ENCODE measurements at places on chromosomes 7 and 10.

- DNase-seq = no peak
These were observed 113.8 kb upstream of the SKAP2 start for GRCh38 chr7:26978146-26978545.

DNA sequence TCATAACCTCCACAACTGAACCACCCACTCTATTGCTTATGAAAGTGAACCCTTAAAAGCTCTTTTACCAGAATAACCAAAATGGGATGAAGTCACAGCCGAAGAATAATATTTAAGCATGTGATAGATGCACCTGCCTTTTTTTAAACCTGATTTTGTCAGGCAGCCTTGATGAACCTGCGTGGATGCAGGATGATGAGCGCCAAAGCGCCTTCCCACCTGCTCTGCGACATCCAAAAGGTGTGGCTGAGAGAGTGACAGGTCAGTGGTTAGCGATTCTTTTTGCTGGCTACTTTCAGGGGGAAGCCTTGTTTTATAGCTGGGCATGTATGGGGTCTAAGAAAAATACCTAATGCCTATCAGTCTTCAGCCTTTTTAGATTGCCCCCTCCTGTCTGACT lies 157.8 kb downstream of the FANK1 start:
- DNase-seq = no peak

GRCh38 chr7:108244110-108244509 lies 113.9 kb upstream of the LAMB4 start:
- DNase-seq = no peak

- DNase-seq = no peak
These were observed 231.8 kb downstream of the AHR start for GRCh38 chr7:17530244-17530643.

- DNase-seq = no peak
These were observed 18.0 kb upstream of the SFMBT2 start for GRCh38 chr10:7428673-7429350.

DNA sequence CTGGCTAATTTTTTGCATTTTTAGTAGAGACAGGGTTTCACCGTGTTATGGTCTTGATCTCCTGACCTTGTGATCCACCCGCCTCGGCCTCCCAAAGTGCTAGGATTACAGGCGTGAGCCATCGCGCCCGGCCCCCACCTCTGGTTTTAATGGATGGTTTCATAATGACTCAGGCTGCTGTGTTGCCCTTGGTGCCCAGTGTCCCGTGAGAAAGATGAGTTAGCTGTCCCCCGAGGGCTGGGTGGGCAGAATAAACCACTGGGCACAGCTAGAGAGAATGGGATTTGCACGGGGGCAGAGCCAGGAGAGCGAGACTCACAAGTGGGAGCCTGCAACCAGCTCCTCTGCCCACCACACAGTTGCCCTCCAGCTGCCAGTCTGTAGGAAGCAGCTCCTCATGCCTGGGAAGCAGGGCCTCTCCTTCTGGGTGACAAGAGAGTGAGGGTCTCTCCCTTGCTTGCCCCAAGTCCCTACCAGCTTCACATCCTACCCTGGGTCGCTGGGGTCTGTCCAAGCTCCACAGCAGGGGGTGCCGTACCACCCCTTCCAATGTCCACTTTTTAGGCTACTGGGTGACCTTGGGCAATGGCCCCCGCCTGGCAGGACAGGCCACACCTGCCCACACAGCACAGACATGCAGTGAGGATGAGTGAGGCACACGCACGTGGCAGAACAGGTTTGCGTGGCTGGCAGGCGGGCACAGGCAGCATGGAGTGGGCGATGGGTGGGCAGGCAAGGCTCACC lies 16.1 kb upstream of the NDST2 start:
- DNase-seq = no peak

DNA sequence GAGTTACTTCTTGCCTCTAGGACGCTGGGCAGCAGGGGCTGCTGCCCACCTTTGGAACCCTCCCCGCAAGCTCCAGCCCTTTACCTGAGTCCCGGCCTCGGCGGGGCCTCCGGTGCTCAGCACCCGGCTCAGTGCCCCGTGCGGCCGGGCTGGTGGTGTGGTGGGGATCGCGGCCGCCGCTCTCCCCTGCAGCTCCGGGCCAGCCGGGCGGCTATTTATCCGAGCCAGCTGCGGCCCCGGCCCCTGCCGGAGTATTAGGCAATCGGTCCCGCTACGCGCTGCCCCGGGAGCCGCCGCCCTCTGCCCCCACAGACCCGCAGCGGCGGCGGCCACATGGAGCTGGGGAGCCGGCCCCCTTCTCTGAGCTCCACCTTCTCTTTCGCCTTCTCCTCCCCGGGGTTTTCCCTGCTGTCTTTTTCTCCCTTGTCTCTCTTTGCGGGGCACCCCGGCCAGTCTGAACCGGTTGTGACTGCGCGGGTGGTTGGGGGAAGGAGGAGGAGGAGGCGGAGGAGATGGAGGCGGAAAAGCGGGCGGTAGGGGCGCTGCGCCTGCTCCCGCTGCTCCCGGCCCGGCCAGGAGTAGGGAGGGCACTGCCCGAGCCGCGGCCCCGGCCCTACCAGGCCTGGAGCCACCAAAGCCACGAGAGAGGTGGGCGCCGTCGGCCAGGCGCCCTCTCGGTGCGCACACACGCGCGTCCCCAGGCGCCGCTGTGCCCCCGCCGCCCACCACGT lies at the start of gene SLC16A9:
Gene SLC16A9, minus strand, starts transcription at position 456 of the 731 bp plus-strand sequence. CDS start 25,559 bp downstream, outside the sequence.
- no peak for DNase-seq

GRCh38 chr10:26765549-26765948 lies 68.0 kb downstream of the PDSS1 start:
- DNase-seq = no peak

GRCh38 chr7:2730846-2731770 lies 43.1 kb downstream of the AMZ1 start:
- no peak for DNase-seq

DNA sequence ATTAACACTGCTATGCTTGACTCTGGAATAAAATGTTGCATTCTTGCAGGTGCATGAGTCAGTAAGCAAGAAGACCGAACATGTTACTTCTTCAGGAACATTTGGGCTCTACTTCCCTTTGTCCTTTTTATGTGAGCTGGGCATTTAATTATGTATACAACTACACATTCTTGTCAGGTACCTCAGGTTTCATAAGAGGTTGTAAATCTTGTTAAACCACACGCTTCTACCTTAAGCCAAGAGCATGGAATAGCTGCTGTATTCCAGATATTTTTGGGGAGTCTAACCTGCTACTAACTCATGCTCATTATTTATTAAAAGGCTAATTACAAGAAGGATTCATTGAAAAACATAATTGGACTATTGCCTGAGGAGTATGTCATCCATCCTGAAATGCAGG lies 414.2 kb upstream of the KLF6 start:
- no peak for DNase-seq

DNA sequence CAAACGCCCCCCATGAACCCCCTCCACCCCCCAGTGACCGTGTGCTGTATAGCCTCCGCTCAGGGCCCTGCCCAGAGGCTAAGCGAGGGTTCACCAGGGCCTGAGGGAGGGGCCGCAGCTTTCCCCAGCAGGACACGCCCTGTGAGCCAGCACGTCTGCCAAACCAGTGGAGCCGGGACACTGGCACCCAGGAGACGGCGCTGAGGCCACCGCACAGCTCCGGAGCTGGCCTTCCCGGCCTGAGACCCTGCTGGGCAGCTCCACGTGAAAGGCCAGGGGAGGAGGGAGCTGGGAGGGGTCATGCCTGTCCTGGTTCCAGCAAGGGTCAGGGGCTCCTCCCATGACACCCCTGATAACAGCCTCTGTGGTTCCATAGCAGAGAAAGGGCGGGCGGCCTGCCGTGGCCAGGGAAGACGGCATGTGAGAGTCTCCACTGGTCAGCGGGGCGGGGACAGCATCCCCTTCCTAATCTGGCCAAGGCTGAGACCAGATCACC lies 278.3 kb downstream of the ELFN1 start:
- DNase-seq = no peak

- DNase-seq = no peak
These were observed 73.9 kb downstream of the SH2D4B start for GRCh38 chr10:80611481-80612185.

GRCh38 chr10:49348593-49348992 lies 47.3 kb downstream of the DRGX start:
- no peak for DNase-seq

DNA sequence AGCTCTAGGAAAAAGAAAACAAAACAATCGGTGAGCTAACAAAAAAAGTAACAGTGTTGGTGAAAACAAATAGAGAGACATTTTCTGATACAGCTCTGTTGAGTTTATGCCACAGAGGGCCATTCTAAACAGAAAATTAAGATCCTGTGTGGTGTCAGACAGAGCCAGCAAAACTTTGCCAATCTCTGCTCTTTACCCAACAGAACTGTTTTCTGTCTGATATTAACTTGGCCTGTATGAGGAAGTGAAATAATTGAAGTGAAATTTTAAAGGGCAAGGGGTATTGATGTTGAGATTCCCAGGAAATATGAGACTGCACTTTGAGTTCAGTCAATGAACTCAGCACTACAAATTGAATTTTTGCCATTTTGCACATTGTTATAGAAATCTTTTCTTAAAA lies 101.0 kb downstream of the AOAH start:
- DNase-seq = no peak

DNA sequence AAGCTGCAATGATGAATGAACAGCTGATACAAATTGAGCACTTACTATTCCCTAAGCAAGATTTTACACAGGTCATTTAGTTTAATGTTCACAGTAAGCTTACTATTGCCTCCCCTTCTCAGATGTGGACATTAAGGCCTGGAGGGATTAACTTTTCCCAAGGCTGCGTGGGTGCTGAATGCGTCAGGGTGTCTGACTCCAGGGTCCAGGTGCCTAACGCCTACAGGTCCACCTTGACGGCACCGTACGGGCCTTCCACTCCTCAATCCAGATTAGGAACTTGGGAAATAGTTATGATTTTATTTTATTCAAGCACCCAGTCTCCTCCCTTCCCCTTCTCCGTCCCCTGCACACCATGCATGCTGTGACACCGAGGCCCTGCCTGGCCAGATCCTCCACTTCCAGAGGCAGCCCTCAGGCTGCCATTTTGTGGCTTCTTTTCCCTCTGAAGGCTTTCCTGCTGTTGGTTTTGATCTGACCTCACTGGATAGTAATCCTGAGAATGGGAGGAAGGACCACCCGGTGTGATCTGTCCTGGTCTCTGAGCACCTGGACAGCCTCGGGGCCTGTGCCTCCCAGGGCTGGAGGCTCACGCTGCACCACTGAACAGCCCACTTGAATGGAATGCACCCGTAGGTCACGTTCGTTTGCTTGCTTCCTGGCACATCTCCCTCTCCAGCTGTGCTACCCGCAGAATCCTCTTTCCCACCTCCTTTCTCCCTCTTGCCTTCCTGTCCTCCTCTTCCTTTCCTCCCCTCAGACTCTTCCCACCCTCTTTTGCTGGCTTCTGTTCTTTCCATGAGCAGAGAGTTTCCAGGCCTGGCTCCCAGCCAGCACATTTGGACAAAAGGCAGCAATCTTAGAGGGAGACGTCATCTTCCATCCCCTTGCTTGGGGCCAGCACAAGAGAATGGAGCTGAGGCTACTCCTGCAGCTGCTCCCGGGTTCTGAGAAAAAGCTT lies 14.4 kb downstream of the DENND2A start:
- no peak for DNase-seq

GRCh38 chr10:43851030-43851429 lies 202.3 kb upstream of the ZNF32 start:
- no peak for DNase-seq

- no peak for DNase-seq
These were observed 47.7 kb downstream of the LYZL2 start for GRCh38 chr10:30581779-30582380.

GRCh38 chr7:103679151-103680132 lies 233.4 kb upstream of the SLC26A5 start:
- no peak for DNase-seq

DNA sequence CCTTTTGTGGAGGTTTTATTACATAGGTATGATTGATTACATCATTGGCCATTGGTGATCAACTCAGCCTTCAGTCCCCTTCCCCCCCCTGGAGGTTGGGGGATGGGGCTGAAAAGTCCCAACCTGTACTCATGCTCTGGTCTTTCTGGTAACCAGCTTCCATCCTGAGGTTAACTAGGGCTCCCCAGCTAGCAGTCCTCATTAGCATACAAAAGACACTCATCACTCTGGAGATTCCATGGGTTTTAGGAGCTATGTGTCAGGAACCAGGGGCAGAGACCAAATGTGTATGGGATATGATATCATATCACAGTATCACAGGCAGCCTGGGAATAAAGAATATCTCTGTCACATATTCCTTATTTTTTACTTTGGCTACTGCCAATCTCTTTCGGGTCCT lies 13.6 kb downstream of the CCSER2 start:
- no peak for DNase-seq

GRCh38 chr10:71985542-71986250 lies 21.5 kb downstream of the CHST3 start:
- no peak for DNase-seq

DNA sequence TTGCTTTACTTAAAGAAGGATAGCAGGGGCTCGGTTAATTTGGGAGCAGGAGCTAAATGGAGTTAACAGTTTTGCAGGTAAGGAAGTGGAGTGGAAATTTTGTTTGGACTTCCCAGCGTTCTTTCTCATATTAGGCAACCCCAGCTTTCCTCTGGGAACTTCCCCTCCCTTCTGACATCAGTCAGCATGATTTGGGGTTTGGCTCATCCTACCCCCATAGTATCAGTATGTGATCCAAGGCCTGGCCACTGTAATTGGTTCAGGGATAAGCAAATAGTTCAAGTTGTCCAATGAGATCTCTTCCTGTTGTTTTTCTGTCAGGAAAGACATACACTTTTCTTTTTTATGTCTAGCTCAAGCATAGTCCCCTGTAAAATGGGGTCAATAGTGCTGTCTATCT lies 125.6 kb upstream of the CDK6 start:
- no peak for DNase-seq

DNA sequence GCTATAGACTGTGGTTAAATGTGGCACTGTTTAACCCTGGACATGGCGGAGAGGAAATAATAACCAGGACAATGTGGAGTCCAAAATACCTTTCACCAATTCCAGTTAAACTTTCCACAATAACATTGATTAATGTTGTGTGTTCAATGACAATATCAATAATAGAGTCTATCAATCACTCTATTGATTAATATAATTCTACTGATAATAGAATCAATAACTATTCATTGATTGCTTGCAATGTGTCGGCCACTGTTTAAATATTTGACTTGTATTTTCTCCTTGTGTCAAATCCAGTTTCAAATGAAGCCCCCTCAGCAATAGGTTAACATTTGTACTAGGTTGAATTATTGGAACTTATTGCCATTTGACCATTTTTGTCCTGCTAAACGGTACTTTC lies 187.0 kb downstream of the PTPN20 start:
- DNase-seq = no peak

- no peak for DNase-seq
These were observed 102.5 kb upstream of the SLC25A13 start for GRCh38 chr7:96424411-96424810.

DNA sequence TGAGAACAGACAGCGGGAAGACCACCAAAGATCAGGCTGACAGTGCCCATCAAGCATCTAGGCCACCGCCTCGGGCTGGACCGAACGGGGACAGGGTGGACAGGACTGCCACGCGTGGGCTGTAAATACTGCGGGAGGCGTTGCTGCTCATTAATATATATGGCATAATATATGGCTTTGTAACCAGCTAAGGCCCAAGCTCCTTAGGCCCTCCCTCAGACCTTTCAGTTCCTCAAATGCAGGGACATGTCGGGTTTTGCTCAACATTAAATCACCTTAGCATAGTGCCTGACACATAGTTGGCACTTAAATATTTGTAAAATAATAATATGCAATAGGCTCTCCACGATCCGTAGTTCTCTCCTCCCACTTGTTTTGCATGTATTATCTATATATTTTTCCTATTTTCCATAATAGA lies 402 bp upstream of the TMEM168 start:
- DNase-seq = no peak

Data from activated T-helper 1 cell treated with anti-CD3 and anti-CD28 coated beads, Interleukin-2, amount 50 U/mL, for 16 hours (primary cell).